Astrocyte (in vitro differentiated cells and primary cell): ENCODE measurements at places on chromosomes 5 and 9. TPM values are rescaled to one million over a fixed set of nuclear protein-coding genes. Genes with fewer than 3 reads are reported as not detected.
A peak's percentile ranks its signal among the peaks of the same experiment; 100 is the strongest.

MYO10 gene
- total RNA-seq = 65.7 and 80.2 TPM in 2 replicates

DDX4 gene
- not detected in 2 replicates for total RNA-seq

GABRA6 gene
- total RNA-seq = not detected in 2 replicates

DNA sequence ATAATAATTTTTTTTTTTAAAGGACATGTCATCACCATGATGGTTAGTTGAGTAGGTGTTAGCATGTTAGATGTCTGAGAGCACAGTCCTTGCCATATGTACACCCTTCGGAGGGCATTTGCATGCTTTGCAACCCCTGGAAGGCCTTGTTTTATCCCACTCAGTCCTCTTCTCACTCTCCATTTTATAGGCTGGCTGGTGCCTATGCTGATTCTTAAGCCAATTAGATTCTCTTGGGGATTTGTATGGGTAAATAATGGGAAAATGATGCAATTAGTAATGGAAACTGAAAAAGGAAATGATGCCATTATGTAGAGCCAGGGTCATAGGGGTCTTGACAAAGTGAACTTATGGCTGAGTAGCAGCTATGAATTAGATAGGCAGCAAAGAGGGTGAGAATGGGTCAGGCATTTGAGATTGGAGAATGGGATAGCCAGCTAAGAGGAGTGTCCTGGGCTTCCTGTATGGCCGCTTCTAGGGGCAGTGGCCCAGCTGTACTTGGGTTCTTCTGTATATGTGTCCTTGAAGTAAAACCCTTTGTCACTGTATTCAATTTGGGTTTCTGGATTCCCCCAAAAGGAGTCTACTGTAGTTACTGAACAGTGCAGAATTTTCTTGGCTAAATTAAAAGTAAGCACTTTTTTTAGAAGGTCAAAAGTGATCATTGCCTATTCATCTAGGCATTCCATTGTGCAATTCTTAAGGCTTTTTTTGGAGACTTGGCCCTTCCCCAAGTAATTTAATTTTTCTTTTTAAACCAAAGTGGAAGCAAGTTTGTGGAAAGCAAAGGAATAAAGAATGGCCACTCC lies 31.6 kb downstream of the LRRTM2 start:
- peak; percentile 23 for DNase-seq

DNA sequence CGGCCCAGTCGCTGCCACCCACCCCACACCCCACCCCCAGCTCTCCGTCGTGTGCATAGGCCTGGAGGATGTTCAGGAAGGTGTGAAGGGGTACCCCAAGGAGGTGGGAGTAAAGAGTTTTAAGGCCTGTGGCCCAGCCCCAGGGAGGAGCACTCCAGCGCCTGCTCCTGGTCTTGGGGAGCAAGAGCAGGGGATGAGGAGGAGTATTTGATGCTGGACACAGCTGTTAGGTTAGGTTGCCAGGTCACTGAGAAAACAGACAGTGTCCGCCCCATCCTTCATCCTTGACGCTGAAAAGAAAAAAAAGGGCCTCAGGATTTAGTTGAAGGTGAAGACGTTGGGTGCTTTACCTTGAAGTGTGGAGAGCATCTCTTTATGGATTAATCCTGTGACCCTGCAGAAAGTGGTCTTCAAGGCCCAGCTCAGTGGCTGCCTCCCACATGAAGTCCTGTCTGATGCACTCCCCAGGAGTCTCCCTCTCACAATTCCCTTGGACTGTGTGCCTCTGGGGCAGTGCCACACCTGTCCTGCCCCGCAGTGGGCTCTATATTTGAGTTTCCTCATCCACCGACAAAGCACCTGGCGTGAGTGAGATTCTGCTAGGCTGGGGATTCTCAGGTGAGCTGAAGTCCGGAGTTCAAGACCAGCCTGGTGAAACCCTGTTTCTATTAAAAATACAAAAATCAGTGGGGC lies 101.8 kb downstream of the SPRY4 start:
- DNase-seq = no peak

DNA sequence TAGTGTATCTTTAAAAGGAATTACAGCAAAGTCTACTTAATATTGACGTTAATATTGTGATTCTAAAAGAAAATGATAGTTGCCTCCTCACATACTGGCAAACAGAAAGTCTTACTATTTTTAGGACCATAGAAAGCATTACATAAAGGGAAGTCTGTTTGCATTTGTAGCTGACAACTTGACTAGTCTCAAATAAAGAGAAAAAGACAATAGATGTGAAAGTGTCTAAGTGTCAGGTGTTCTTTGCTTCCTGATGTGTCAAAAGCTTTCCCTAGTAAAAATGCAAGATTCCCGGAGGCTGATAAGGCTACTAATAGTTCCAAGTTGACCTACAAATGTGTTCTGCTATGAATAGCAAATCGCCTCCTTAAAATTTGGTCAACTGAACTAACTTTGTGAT lies 259.7 kb downstream of the CDH10 start:
- DNase-seq = no peak

CENPP gene
- total RNA-seq = 1.9 and 2.0 TPM in 2 replicates

DNA sequence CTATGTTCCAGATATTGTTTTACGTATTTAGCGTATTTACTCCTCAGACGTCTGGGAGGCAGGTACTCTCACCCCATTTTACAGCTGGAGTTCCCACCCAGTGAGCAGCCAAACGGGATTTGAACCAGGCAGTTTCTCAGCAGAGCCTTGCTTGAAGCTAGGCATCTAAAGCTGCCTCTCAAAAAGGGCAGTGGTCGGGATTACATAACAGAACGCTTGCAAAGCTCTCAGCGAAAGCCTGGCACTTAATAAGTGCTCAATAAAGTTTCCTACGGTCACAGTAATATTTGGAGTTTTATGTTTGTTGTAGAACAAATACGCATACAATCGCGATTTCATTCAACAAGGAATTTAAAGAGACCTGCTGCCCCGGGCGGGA lies 286 bp upstream of the BSPRY start:
- no peak for DNase-seq

- DNase-seq = no peak
Measured at GRCh38 chr9:626596-626995, 214.9 kb upstream of the DMRT1 start.

GRCh38 chr5:82931110-82931509 lies 146.1 kb downstream of the TMEM167A start:
- peak; percentile 64 for DNase-seq

PIP5K1B gene
- total RNA-seq = 0.29 and 1.3 TPM in 2 replicates

NIPAL4 gene
- 7.1 and 10.8 TPM in 2 replicates for total RNA-seq

PITX1 gene
- total RNA-seq = 0.52 TPM in 1 of 2 replicates, not detected in the other

- peak; percentile 87 for DNase-seq
Measured at GRCh38 chr9:20622330-20623020, at the start of gene MLLT3. MLLT3 (minus strand) TSS chr9:20622499.

IFNB1 gene
- total RNA-seq = 2.5 and 3.2 TPM in 2 replicates

DNA sequence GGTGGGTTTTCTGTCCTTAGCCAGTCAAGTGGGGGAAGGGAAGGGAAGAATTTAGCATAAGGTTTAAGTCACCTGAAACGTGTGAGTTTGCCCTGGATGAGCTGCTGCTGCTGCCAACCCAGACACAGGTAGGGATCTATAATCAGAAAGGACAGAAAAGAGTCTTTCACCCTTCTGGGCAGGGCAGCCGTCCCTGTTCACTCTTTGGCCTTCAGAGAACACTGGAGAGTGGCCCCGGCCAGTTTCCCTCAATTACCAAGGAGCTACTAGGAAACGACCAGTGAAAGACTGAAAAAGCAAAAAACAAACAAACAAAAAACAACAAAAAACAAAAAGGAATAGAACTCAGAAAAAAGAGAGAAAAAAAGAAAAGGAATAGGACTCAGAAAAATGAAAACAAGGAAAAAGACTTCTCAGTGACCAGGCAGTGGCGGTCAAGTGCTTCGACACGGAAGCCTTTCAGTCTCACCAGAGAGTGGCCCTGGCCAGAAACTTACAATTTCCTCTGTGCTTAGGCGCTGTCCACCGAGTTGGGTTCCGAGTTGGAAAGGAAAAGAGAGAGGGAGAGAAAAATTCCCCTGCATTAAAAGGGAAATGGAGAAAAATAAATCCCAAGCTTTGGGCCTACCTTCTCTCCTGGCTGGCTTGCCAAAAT lies 2.5 kb upstream of the GM2A start:
- DNase-seq = no peak
